ENCODE measurements at places on chromosomes 7 and 10.

DNA sequence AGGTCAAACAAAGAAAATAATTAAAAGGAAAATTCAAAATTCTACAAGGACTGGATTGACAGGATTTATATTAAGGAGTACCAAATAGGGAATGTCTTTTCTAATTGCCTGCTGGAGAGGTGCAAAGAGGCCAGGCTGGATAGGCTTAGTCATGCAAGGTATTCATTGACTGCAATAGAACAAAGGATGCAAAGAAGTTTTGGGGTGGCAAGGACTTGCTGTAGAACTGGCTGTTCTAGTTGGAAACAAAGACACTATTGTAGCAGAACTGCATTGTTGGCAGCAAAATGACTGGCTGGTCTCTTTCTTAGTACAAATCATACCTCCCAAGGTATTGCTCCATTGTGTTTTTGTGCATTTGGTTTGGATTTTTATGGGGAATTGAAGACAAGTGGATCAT is 10.1 kb downstream of the ITGB8 start:
- no peak for DNase-seq

- no peak for DNase-seq
Observed at GRCh38 chr7:33261585-33261984, 132.2 kb downstream of the BBS9 start.

GRCh38 chr7:142896151-142896550 is 10.6 kb upstream of the TRPV6 start:
- DNase-seq: no peak

GRCh38 chr10:71989661-71990454 is 25.7 kb downstream of the CHST3 start:
- no peak for DNase-seq

DNA sequence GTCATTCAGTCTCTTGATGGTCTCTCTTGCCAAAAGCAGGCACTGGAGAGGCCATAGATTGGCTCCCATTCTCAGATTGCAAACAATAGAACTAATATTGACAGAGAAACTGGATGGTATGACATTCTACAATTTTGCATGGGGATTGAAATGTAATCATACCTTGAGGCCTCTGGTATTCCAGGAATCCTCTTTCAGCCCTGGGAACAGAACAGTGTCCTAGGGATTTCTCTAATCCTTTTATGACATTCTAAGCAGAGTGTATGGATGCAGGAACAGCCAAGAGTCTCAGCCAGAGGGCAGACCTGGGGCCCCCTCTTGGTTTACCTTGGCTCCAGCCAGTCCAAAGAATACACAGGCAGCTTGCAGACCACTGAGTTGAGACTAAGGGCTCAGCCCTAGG is 206.4 kb downstream of the KCNMA1 start:
- DNase-seq: no peak

GRCh38 chr7:157027568-157028198 is 17.2 kb upstream of the MNX1 start:
- DNase-seq: no peak

GRCh38 chr10:119370972-119371703 is 163.8 kb downstream of the GRK5 start:
- no peak for DNase-seq

GRCh38 chr7:12300415-12300814 is 89.3 kb downstream of the TMEM106B start:
- no peak for DNase-seq

DNA sequence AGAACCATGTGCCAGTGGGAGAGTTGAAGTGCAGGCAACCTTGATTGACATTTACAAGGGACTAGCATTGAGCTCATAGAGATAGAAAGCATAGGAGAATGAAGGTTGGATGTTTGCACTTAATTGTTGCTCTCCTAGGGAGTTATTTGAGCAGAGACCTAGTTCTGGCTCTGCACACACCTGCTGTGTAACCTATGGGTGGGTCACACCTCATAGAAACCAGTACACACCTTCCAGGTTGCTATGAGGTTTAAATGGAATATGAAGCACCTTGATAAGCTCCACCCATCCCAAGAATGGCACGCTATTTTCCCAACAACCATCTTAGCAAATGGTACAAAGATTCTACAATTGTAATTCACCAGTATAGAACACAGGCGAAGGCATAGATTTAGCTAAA is 86.2 kb upstream of the AOAH start:
- DNase-seq: no peak

DNA sequence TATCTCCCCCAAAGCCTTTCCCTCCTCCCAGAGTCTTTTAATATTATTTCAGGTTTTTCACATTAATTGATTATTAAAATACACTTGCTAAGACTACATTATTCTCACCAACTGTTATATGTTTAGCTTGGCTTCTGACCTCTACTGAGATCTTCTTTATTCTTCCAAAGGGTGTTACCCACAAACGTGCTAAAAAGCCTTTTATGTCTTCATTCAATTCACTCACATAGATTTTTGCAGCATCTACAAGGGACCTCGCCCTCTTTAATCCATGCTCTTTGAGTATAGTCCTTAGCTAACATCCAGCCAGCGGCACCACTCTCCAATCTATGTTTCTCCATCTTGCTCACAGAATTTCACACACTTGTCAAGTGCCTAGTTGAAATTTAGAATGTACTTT is 115.9 kb downstream of the HIPK2 start:
- DNase-seq: no peak

- no peak for DNase-seq
Observed at GRCh38 chr10:97578171-97578844, 5.7 kb downstream of the ANKRD2 start.

DNA sequence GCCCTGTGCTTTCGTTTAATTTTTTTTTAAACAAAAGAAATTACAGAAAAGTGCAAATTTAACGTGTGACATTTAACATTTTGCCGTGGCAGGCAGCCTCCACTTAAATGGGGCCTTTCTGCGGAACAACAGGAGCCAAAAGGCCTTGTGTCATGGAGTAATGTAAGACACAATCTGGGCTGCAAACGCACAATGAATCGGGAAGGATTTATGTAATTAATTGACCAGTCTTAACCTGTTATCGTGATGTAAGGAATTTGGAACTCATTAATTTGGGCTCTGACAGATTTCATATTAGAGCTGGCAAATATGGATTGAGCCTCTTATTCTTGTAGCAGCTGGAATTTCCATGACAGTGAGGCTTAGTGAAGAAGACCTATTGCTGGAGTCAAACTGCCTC is 86.4 kb downstream of the SNX10 start:
- no peak for DNase-seq

DNA sequence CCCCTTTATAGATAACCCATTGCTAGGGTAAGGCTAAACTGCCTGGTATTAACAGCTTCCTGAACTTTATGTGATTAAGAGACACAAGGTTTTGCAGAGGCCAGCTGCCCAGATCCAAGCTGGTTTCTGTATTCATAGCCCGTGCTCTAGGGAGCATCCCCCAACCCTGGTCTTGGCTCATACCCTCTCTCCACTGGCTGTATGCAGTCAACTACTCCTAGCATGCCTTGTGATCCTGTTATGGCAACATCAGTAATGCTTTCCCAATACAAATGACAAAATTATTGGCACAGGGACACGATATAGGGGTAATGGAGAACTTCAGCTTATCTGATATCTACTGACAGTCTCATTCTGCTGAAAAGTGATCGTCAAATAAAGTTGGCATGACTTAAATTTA is 202.8 kb upstream of the MKLN1 start:
- DNase-seq: no peak

DNA sequence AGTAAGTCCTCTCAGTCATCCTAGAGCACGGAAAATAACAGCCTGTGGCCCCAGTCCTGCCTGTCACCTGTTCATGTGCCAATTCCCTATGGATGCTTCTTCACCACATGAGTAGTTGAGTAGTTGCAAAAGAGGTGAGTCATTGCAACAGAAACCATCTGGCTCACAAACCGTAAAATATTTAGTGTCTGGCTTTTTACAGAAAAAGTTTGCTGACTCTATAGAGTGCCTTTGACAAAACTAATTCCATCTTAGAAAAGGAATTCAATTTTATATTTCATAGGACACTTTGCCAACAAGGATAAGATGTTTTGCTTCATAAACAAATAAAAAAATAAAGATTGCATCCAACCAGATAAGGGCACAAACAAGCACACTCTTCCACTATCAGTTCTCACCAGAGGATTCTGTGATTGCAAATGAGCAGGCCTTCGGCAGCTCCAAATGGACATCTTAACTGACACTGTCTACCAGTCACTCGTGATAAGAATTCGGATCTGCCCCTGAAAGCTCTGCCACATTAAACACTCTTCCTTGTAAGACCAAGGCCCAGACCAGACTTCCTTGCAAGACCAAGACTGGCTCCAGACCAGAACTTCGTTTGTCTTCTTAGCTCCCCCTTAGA is 242.7 kb upstream of the SEMA3C start:
- DNase-seq: no peak

- no peak for DNase-seq
Observed at GRCh38 chr10:122296363-122297120, 25.4 kb downstream of the BTBD16 start.

DNA sequence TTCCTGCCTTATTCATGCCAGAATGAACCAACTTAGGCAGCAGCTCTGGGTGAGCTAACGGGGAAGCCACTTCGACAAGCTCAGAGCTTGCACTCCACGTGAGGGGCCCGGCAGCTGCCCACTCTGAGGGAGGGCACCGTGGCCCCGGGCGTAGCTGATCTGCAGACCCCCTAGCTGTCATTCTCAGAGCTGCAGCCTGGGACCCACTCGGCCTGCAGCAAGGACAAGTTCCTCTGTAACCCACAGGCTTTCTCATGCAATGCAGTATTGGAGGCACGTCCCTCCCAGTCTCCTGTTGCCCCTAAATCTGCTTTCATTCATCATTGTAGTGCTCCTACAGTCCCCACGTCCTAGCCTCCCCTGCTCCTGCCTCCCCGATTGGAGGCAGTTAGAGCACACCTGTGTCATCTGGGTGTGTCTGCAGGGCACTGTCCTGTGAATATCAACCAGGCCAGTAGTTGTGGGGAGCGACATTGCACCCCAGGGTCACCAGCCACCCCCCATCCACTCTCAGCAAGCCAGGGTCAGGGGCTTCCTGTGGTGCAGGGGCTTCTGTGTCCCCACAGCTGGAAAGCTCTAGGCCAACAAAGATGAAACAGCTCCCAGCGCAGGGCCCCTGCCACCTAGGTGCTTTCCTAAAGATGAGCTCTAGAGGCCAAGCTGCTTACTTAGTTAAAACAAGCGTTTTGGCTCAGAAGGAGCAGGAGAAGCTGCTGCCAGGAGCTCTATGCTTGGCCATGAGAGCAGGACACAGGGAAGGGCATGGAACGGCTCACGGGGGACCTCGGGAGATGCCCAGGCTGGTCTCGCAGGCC is 333.6 kb downstream of the ADARB2 start:
- no peak for DNase-seq

- DNase-seq: no peak
Observed at GRCh38 chr10:1570416-1571051, 166.8 kb downstream of the ADARB2 start.

GRCh38 chr7:29918850-29919249 is 70.8 kb downstream of the SCRN1 start:
- no peak for DNase-seq

Measured in B cell (primary cell).